Activated T-cell treated with anti-CD3 and anti-CD28 coated beads for 24 hours (primary cell): ENCODE measurements at places on chromosomes 12 and 14.
A peak's percentile ranks its signal among the peaks of the same experiment; 100 is the strongest.

DNA sequence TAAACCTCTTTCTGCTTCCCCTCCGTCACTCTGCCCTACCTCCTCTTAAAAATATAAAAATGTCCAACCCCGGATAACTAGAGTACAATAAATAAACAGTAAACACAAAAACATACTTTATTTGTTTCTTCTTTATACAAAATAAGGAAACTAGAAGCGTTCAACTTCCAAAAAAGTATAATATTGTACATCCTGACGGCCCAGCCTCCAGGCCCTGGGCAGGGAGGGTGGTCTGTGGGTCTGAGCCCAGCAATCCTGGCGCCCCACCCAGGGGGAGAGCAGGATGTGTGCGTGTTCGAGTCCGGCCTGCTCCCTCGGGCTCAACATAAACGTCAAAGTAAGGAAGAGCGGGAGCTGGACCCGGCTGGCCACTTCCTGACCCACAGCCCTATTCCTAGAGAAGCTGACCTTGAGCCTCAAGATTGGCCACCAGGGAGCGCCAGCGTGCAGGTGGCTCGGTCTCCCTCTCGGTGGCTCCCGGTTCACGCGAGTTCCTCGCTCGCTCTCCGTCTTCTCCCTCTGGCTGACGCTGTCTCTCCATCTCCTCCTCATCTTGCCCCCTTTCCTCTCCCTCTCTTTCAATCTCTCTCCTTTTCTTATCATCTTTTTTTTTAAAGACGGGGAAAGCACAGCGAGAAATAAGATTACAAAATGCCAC, 9.4 kb downstream of the LHX5 start:
- peak; percentile 61 for DNase-seq

DNA sequence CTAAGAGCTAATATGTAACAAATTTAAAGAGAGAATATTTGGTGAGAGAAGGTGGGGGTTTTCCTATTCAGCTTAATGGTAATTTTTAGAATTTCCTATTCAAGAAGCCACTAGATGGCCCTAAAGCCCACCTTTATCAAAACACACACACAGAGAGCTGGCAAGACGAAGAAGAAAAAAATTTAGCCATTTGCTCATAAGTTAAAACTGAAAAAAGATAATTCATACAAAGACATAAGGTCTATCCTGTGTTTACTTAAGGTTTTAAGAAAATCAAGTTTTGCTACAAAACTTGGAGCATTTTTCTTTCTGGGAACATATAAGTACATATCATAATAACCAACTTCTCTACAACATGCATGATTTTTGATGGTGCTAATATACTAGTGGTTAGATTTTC, 46.8 kb upstream of the PCED1B start:
- DNase-seq = no peak

DNA sequence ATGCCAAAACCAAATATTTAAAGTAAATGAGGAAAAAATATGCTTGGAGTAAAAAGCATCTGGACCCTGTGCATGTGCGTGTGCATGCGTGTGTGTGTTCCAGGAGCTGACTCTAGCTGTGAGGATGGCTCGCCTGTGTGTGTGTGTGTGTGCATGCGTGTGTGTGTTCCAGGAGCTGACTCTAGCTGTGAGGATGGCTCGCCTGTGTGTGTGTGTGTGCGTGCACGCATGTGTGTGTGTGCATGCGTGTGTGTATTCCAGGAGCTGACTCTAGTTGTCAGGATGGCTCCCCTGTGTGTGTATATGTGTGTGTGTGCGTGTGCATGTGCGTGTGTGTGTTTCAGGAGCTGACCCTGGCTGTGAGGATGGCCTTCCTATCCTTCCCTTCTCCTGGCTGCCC, 357.7 kb downstream of the CACNA1C start:
- no peak for DNase-seq

DNA sequence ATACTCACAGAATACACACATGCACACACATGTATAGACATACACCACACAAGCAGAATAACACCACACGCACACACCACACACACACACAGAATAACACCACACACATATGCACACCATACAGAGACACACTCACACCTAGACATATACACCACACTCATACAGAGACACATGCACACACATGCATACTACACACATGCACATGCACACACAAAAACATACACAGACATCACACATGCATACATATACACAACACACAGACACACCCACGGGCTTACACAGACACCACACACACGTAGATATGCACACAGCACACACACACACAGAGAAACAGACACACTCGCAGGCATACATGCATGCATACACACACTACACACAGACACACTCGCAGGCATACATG, 49.7 kb downstream of the NTF3 start:
- DNase-seq = no peak

DNA sequence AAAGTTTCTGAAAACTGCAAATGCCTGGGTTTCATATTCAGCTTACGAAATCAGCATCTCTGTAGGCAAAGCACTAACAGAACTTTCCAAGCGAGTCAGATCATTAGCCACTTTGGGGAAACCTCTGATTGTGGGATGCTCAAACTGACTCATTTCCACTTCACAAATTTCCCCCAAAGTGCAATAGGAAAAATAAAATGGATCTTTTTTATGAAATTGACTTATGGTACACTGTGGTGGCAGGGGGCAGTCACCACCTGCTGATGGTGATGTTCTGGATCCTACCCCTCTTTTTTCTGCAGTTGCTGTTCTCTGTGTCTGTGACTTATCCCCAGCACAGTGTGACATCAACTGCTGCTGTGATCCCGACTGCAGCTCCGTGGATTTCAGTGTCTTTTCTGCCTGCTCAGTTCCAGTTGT, 5.6 kb downstream of the TCTN1 start:
- peak; percentile 28 for DNase-seq

DNA sequence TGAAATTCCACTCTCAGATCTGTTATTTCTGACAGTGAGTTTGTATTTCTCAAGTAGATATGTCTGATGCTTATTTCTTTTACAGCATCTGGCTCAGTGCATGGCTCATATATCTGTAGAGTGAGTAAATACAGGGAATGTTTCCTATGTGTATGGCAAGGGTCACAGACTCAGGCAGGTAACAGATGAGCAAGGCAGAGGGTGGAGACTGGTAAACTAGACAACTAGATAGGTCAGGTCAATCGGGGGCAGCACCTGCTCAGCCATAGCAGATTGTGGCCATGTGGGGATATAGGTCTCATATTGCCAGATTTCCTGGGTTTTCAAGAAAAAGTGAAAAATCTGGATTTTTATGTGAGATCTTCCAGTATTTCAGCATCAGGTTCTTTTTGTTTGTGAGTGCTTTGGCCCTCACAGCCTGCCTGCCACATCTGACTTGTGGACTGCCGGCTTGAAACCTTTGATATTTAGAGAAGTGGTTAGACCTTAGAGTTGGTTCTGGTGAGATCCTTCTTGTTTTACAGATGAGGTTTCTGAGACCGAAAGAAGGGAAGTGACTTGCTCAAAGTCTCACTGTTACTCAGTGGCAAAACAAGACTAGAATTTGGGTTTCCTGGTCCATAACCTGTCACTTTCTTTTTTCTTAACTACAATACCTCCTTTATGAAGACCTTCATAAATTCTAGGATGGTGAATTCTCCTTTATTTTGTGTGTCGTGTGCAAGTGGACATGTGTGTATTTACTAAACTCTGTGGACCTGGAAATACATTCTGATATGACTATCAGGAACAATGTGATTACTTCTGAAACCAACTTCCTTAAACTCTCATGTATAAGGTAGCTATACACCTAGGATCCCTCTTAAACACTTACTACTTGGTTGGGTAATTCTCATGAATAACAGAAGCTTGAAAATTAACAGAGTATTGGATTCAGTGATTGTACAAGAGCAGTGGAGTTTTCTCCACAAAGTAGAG, 34.4 kb downstream of the PROX2 start:
- DNase-seq = no peak

- DNase-seq = no peak
These were observed 22.7 kb downstream of the LRRC74A start for GRCh38 chr14:76848879-76849278.

DNA sequence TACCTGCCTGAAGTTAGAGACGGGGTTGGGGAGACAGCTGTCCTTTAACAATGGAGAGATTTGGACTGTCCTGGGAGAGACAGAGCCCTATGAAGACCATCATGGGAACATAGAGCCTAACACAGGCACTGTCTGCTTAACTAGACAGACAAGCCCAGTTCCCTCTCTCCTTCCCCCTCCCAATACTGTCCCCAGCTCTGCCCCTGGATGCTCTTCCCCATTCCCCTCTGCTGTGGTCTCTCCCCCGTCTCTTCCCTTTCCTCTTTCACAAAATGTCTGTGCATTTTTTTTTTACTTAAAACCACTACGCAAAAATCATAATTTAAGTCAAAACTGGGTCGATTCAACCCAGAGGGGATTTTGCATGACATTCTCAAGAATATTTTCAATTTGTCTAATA, 232.9 kb downstream of the CHST11 start:
- no peak for DNase-seq

DNA sequence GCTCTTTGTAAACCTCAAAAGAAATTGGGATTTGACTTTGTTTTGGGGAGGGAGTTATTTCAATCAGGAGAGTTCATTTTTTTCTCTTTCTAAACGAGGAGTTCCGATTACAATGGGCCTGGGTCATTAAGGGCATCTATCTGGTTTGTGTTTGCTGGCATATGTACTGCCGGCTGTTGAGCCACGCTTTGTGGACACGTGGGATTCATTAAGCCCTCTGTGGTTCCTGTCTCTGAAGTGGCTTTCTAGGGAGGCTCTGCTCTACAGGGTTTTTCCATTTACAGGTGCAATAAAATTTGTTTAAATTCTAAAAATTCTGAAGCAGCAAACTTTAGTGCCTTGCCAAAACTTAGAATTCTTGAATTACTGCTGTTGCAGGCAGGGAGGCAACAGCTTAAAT, 57.9 kb downstream of the GNS start:
- DNase-seq = no peak

DNA sequence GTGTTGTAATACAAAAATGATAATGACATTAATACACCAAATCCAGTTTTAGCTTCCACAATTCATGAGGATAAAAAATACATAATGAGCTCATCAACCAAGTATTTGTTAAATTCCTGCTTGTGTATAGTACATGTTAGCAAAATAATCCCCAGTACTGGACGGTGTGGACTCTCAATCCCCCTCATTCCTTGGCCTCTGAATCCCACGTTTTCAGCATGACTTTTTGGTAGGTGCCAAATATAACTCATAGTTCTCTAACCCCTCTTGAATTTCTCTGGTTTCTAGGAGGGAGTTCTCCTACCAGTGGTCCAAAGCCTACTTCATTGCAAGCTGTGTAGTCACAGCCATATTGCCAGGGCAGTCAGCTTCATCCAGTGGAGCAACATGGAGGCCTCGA, 41.4 kb upstream of the EPS8 start:
- DNase-seq = no peak

GRCh38 chr12:92568691-92569090, 134.1 kb upstream of the PLEKHG7 start:
- DNase-seq = no peak

GRCh38 chr12:90741611-90742010, 213.4 kb downstream of the CCER1 start:
- DNase-seq = no peak

DNA sequence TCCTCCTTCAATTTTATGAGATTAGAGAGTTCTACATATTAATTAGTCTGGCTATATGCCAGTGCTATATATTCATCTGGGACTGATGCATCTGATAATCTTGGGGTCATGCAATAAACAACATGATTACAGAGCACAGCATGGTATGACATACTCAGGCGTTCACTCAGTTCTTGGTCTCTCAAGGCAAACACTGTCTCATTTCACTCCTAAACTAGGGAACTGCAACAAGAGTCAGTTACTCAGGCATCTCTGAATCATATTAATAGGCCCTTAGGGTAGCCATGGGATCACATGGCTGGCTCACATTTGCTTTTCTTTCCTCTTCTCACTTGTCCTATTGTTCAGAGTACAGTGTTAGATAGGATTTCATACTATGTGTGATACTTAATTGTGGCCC, 91.8 kb upstream of the TMEM260 start:
- DNase-seq = no peak

DNA sequence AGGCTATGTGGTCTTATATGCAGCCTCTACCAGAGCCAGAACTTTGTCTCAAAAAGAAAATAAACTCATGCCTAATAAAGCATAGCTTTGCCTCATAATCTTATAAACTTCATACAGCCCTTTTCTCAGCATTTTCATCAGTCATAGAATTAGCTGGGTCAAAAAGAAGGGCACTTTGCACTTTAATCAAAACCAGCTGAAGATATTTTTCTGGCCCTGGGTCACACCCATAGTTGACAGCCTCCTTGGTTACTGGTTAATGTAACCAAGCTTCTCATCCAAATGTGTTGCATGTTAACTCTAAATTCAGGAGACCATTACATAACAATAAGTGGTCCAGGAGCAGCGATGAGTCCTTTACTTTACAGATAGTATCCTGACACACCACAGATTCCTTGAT, 558.2 kb downstream of the FLRT2 start:
- DNase-seq = no peak

DNA sequence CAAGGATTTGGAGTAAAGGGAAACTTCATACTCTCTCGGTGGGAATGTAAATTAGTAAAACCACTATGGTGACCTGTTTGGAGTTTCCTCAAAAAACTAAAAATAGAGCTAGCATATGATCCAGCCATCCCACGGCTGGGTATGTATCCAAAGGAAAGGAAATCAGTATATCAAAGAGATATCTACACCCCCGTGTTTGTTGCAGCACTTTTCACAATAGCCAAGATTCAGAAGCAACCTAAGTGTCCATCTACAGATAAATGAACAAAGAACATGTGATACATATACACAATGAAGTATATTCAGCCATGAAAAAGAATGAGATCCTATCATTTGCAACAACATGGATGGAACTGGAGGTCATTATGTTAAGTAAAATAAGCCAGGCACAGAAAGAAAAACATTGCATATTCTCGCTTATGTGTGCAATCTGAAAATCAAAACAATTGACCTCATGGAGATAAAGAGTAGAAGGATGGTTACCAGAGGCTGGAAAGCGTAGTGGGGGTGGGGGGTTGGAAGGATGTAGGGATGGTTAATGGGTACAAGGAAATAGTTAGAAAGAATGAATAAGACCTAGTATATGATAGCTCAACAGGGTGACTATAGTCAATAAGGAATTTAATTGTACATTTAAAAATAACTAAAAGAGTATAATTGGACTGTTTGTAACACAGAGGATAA, 468.0 kb downstream of the BCAT1 start:
- no peak for DNase-seq

DNA sequence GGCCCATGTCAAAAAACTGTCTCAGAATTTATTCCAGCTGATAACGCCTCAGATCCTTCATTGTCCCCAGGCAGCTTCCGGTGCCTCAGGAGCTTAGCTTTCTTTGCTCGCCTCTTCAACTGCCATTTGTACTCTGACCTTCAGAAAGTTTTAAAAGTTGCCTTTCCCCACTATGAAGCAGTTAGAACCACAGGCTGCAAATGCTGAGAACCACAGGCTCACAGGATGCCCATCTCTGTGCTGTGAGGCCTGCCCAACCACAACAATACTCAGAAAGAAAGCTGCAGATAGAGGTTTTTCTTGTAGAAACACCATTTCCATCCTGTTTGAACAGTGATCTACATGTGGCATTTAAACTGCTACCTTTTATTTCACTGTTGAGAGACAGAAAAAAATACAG, 131.1 kb downstream of the PRKCH start:
- peak; percentile 39 for DNase-seq
